Hindlimb muscle (tissue), 1 donor: ENCODE measurements at places on chromosomes 11 and 22. TPM values are rescaled to one million over a fixed set of nuclear protein-coding genes. Genes with fewer than 3 reads are reported as not detected.

- no peak for DNase-seq
Observed at GRCh38 chr11:79098146-79098545, 342.7 kb downstream of the TENM4 start.

DNA sequence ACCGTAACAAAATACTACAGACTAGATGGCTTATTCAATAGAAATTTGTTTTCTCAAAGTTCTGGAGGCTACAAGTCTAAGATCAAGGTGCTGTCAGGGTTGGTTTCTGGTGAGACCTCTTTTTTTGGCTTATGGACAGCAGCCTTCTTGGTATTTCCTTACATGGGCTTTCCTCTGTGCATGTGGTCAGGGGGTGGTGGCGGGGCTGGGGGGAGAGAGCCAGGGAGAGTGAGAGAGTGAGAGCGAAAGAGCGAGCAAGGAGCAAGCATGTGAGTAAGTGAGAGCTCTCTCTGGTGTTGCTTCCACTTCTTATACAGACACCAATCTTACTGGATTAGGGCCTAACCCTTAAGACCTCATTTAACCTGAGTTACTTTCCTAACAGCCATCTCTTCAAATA is 181.5 kb downstream of the TMEM135 start:
- no peak for DNase-seq

DNA sequence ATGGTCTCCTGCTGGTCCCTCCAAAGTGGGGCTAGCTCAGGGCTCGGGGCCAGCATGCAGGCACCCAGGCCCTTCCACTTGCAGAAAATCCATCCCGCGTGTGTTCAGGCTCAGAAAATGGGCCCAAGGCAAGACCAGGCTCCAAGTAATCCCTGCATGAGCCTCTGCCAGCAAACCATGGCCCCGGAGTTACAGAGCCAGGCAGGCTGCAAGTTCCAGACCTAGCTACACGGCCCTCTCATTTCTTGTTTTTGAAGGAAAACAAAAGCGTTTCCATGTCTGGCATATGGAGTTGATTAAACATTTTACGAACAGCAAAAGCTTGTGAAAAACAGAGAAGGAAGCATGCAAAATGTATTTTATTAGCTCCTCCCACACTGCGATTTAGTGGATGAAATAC is 29.7 kb downstream of the KIAA0930 start:
- DNase-seq, result peak; percentile 54

DNA sequence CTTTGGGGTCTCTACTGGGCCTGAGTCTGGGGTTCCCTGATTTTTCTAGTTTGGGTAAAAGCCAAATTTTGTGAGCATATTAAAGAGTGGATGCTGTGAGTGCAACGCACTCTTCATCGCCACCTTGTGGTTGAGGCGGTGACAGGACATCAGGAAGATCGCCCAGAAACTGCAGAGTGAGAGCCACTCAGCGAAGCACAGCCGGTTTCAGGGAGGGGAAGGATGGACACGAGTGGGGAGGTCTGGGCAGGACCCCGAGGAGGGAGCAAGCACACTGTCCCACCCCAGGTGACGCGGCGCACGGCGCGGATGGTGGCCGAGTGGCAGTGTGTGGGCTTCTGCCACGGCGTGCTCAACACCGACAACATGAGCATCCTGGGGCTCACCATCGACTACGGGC is 9.1 kb downstream of the SELENOO start:
- peak; percentile 62 for DNase-seq

Gene KDM4E
- 0.31 TPM for polyA plus RNA-seq

Gene MUC15
- polyA plus RNA-seq, result 0.48 TPM

Gene PKP3
- polyA plus RNA-seq, result 0.36 TPM
